CD4-positive, alpha-beta T cell treated with Interleukin-17A for 4 hours (primary cell): ENCODE measurements at places on chromosomes 4 and X.

DNA sequence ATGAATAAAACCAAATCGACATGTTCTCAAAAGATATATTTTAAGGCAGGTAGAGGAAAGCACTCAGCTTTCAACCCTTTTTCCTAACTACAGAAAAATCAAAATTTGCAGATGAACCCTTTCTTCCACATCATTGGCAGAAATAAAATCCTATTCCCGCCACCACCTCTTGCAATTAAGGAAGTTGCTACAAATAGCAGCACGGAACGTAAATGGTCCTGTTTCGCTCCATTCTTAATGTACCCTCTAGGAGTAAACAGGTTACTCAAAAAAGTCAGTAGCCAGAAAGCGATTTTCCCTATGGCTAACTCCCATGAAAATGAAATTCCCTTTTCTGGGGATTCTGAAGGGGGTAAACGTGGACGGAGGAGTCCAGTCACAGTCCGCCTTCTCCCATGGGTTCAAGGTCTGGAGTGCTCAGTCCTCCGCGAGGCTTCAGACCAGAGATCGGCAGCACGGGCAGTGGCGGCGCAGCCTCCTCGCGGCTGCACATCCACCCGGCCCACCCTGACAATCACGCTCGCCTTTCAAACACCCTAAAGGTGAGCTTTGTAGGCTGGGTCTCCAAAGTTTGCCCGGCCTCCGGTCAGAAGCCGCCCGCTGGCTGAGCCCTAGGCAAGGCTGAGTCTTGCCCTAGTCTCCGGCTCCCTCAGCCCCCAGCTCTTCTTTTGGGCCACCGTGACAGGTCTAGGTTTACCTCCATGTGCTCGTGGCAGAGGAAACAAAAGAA, 1.8 kb downstream of the ATP11C start:
- peak; percentile 18 for DNase-seq

DNA sequence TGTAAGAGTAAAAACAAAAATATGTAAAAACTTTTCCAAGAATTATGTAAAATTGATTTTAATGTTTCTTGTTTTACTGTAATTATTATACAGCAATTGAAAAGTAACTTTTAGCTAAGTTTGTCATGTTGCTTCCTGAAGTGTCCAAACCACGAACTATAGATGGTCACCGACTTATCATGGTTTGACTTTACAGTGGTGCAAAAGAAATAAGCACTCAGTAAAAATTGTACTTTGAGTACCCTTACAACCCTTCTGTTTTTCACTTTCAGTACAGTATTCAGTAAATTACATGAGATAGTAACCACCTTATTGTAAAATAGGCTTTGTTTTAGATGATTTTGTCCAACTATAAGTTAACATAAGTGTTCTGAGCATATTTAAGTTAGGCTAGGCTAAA, 93.8 kb downstream of the SLC10A6 start:
- DNase-seq = no peak

- no peak for DNase-seq
Measured at GRCh38 chr4:141177171-141177570, 43.5 kb upstream of the ZNF330 start.

GRCh38 chr4:2298532-2298991, 36.7 kb upstream of the MXD4 start:
- DNase-seq = no peak

DNA sequence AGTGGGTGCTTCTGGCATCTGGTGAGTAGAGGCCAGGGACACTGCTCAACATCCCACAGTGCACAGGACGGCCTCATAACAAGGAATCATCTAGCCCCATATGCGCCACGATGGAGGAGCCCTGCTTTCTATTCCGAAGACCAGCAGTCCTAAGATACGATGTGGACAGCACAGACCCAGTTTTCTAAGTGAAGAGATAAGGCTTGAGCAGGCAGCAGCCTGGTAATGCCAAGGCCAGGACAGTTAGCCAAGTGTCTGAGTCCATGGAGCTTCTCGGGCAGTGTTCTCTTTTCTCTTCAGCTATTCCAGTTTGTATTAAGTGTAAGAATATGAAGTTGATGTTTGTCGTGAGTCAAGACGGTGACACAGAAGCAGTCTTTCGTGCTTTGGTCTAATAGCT, 112.7 kb downstream of the TBL1X start:
- DNase-seq = no peak

GRCh38 chrX:23797371-23798128, 14.6 kb downstream of the SAT1 start:
- no peak for DNase-seq

GRCh38 chr4:40840255-40840984, 90.7 kb downstream of the NSUN7 start:
- no peak for DNase-seq

GRCh38 chr4:138398322-138398721, 156.2 kb upstream of the SLC7A11 start:
- no peak for DNase-seq

GRCh38 chr4:185464183-185464582, 7.3 kb downstream of the CCDC110 start:
- DNase-seq = no peak

- no peak for DNase-seq
Measured at GRCh38 chr4:130043732-130044160, 947.8 kb downstream of the C4orf33 start.

GRCh38 chr4:176377780-176378179, 58.0 kb downstream of the SPCS3 start:
- no peak for DNase-seq

DNA sequence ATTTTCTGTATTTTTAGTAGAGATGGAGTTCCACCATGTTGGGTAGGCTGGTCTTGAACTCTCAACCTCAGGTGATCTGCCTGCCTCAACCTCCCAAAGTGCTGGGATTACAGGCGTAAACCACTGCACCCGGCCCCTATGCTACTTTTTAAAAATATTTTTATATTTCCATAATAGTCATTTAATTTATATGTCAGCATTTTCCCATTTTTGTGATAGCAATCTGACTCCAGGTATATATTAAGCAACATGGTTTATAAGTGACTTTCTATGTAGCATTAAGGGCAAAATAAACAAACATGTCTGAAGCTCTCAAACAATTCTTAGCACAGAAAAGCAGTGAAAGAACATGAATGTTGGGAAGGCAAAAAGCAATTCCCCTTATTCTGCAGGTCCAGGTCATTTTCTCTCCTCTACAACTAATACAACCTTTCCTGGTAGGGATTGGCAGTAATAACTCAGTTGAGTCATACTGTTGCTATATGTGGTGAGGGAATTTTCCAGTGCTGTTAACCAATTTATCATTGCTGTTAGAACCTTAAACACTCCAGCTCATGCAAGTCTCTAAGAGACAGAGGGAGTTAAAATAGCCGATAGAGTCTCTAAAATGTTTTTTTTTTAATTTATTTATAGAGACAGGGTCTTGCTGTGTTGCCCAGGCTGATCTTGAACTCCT, 24.0 kb downstream of the SMIM14 start:
- DNase-seq = no peak

DNA sequence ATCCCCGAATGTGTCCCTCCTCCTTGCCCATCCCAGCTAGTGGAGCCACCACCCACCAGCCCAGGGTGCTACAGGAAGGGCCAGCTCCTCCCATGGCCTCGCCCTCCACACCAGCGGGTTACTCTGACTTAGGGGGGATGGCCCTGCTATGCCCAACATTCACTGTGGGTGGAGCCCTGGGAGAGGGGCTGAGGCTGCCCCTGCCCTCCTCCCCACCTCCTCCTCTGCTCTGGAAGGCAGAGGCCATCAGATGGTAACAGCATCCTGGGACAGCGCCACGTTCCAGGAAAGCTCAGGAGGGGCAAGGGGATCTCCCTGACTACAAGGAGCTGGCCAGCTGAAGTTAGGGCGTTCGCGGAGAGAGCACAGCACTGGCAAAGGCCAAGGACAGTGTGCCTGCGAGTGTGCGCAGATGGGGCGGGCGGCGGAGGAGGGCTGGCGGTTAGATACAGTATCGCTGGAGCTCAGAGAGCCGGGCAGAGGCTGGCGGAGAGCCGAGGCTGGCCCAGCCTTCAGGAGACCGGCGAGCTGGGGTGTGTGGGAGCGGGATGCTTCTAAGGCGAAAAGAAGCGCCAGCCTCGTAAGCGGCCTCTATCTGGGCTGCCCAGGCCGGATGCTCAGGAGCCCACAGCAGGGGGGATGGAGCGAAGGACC, 1.5 kb downstream of the JAKMIP1 start:
- peak; percentile 15 for DNase-seq

DNA sequence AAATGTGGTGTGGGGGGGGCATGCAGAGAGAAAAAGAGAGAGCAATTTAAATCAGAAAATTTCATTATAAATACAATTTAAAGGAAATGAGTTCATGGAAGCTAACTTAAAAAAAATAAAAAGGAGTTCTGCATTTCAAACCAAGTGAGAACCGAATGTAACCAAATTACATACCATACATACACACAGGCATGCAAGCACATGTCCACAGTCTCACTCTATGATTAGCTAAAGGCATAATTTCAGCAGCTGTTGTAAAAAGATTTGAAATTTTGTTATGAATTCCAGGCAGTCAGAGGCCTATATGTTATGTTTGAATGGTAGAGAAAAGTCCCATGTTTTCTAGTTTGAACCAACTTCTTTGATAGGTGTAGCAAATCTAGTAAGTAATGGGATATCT, 611.6 kb upstream of the ADGRL3 start:
- DNase-seq = no peak

- peak; percentile 23 for DNase-seq
Measured at GRCh38 chr4:142817442-142817841, 28.7 kb downstream of the INPP4B start.

- no peak for DNase-seq
Measured at GRCh38 chr4:7323872-7324650, 110.7 kb downstream of the PSAPL1 start.

DNA sequence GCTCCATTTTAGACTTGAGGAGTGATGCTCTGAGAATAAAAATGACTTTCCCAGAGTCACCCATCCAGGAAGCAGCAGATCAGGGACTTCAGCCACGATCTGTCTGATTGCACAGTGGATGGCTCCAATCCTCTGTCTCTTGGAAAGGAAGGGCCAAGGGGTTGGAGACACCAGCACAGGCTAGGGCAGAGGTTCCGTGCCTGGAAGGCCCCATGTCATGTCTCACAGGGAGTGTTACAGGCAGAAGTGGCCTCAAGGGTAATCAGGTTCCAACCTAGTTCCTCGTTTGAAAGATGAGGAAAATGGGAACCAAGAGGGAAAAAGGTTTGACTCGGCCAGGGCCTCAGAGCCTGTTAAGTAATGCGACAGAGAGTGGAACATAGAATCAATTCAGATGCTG, 160.0 kb downstream of the EFNB1 start:
- no peak for DNase-seq

DNA sequence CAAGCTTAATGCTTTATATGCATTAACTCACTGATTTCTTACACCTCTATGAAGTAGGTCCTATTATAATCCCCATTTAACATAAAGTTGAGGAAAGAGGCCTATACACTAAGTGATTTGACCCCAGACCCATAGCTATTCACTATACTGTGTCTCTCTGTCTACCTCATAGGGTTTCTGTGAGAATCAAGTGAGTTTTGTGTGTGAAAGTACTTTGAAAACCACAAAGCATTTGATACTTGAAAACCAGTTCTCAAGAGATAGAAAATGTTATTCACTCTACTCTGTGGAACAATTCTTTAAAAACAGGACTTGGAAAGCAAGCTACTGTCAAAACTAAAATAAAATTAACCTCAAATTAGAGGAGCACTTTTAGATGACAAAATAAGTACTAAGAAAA, 35.0 kb downstream of the SHROOM3 start:
- no peak for DNase-seq

- DNase-seq = no peak
Measured at GRCh38 chr4:173012608-173013007, 156.0 kb upstream of the GALNT7 start.

DNA sequence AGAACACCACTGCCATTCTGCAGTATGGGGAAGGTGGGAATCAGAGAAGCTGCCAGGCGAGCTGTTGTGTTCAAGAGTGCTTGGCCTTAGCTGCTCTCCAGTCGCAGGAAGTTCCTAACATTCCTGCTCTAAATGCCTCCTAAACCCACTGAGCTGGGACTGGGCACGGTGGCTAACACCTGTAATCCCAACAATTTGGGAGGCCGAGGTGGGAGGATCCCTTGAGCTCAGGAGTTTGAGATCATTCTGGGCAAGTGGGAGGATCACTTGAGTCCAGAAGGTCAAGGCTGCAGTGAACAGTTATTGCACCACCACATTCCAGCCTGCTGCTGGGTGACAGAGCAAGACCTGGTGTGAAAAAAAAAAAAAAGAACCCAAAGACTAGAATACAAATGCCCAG, 690.3 kb upstream of the FAM241A start:
- no peak for DNase-seq

GRCh38 chrX:97096385-97096784, 212.7 kb downstream of the RPA4 start:
- no peak for DNase-seq

DNA sequence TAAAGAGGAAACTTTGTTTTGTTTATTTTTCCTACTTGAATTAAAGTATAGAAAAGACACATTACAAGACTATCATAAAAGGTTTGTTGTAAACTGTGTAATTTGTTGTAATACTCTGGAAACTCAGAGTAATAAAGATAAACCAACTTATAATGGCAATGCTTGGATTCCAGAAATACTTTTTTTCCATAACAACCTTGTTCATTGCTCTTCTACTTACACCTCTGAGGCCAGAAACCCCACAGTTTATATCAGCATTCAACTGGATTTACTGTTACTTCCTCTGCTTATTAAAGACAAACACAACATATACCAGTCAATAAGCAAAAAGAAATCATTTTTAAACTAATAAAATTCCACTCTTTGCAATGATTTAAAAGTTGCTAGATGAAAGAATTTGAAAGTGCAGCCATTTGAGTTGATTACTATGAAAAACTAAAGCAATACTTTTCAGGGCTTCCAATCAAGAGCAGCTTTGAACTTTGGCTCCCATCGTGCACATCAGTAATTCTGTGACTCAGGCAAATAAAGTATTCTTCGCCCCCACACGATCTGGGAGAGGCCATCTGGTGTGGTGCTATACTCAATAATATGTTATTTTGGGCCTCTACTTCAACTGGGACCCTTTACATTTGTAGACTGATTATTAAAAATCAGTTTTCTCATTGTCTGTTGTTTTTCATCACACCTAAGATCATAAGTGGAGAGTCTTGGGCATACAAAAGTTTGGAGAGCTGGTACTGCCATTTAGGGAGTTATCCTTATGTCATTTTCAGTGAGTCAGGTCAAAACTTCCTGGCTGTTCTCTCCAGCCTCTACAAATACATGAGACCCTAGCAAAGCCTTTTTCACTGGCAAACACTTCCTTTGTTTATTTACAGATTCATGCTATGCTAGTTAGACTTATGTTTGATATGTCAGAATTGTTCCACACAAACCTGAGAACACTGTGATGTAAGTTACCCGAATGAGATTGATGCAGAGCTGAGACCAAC, 20.5 kb downstream of the DDIT4L start:
- no peak for DNase-seq
